ENCODE measurements at places on chromosomes 7 and 10. TPM values are rescaled to one million over a fixed set of nuclear protein-coding genes. Genes with fewer than 3 reads are reported as not detected.

The GLI3 gene
- total RNA-seq: not detected

The MSMB gene
- not detected for total RNA-seq

The LIPM gene
- total RNA-seq: not detected

The PODXL gene
- 0.22 TPM for total RNA-seq

The GPR37 gene
- not detected for total RNA-seq

The PSD gene
- total RNA-seq: 0.11 TPM

The PDZD7 gene
- 0.60 TPM for total RNA-seq

The NANOS1 gene
- total RNA-seq: 1.7 TPM

Measured in HepG2 (cell line).